ENCODE measurements at places on chromosomes 12 and 14.

DNA sequence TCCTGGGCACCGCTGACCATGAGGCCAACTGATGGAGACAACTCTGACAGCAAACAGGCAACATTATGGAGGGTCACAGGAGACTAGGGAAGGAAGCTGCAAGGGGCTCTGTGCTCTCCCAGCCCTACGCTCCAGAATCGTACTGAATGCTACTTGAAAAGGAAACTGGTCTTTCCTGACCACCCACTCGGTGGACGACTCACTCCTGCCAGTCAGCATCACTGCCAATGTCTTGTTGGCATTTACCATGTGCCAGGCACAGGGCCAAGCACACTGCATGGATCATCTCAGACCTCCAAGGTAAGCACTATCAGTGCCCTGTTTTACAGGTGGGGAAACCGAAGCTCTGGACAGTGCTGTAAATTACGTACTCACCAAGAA is 38.0 kb downstream of the CCDC85C start:
- DNase-seq, result no peak

DNA sequence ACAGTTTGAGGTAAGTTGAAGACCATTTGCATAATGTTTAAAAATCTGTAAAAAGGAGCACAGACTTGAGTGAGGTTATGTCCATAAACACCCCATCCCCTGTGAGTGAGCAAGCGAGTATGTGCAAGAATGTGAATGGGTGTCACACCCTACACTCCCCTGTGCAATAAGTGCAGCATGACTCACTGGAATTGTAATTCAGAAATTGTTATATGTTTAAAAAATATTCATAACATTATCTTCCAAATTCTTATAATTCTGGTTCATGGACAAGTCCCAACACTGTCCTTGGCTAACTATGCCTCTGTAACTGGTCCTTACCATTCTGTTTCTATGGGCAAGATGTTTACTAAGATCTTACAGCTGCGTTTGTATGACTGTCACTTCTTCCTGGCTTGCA is 207.8 kb upstream of the FAR2 start:
- DNase-seq, result no peak

- no peak for DNase-seq
These were observed 30.3 kb upstream of the WDR89 start for GRCh38 chr14:63671987-63672386.

GRCh38 chr14:38122241-38122640 is 85.5 kb upstream of the SSTR1 start:
- no peak for DNase-seq

DNA sequence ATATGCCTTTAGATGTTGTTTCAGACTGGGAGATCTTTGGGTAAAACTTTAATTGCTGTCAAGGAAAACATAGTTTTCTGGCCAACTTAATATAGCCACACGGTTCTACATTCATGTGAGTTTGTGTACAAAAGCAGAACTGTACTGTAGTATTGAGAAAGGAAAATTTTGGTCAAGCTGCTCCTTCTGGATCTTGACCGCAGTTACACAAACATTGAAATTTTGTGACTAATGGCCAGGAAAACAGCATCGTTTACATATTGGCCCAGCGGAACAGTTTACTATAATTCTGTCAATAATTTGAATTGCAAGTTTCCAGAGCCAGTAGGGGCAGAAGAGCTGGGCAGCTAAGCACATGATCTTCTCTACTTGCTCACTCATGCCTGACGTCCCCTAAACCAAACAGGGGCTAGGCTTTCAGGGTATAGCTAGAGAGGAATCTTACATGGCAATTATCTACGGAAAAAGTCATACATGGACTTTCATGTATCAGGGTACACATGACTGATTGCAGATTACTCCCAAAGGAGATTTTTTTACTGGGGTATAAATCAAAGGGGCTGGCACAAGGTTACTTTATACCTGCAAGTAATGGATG is 11.4 kb upstream of the ART4 start:
- DNase-seq, result no peak

DNA sequence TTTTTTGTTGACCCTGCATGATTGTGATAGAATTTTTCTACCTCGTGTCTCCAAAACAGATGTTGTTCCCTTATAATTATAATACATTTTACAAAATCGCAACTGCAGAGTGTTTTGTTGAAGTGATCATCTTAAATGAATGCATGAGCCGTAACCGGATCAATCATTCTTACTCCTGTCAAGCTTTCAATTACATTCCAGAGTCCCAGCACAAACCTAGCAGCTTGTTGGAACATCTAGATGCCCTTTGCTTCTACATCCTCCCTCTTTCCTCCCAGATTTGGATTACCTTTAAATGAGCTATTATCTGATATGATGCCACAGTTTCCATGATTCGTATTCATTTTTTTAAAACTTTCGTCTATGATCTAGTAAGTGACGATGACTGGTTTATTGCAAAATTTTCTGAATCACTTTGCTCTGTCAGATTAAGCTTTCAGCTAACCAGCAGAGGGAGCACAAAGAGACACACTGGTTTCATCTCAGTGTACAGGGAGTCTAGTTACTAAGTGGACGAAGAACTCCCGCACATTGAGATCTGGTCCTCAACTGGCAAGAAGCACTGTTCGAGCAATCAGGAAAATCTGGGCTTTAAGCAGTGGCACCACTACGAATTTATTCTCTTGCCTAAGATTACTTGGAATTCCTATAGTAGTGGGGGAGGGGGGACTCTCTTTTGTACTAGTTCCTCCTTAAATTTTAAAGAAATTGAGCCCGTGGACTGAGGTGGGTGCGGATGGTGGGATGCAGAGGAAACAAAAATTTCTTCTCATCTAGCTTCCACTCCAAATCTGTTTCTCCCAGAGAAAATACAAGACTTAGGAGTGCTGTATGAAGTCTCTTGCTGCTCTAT is 40.9 kb downstream of the TSHR start:
- DNase-seq, result no peak

GRCh38 chr12:117390866-117391265 is 29.4 kb upstream of the NOS1 start:
- DNase-seq, result no peak

DNA sequence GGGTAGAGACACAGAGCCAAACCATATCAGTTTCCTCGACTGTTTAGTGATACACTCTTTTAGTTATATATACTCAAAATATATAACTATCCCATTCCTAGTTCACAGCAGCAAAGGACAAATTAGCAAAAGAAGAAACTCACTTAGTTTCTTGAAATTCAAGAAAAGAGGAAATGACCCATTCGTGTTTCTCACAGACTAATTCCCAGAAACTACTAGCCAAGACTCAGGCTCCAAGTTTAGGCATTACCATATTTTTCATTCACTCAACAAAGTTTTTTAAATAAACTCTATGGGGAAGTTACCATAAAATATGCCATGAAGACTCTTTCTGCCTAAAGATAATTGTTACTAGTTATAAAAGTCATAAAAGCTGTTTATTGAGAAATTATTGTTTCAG is 152.3 kb upstream of the DAAM1 start:
- DNase-seq, result no peak

DNA sequence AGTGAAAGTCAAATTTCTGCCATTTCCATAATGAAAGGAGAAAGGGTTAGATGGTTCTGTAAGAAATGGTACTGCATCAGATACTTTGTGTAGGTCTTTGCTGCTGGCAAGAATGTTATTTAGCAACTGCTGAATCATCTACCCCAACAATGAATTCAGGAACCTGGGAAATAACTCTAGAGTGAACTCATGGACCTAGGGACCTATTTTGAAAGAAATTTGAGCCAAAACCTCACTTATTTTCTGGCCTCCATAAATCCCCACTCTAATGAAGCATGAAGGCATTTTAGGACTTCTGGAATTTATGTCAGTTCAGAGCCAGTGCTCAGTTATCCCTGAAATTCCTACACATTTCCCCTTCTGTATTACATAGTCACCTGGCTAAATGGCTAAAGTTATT is 50.9 kb upstream of the CPNE8 start:
- DNase-seq, result no peak

- no peak for DNase-seq
These were observed 31.7 kb downstream of the GALC start for GRCh38 chr14:87961246-87961645.

DNA sequence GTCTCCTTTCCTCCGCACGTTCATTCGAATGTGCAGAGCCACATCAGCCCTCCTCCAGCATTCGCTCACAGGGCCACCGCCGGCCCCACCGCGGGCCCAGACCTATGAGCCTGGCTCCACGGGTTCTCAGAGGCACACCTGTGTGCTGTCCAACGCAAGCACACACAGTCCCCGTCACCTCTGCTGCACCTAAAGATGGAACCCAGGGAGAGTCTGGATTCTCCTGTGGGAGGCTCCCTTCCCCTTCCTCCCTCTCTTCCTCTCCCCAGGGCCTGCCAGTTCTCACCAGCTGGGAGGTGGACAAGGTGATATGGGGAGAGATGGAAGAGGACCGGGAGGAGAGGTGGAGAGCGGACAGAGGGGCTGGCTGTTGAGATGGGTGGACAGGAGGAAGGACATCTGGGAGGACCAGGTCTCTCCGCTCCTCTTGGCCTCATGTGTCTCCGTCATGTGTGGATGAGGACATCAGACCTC is 4.9 kb upstream of the AQP6 start:
- no peak for DNase-seq

DNA sequence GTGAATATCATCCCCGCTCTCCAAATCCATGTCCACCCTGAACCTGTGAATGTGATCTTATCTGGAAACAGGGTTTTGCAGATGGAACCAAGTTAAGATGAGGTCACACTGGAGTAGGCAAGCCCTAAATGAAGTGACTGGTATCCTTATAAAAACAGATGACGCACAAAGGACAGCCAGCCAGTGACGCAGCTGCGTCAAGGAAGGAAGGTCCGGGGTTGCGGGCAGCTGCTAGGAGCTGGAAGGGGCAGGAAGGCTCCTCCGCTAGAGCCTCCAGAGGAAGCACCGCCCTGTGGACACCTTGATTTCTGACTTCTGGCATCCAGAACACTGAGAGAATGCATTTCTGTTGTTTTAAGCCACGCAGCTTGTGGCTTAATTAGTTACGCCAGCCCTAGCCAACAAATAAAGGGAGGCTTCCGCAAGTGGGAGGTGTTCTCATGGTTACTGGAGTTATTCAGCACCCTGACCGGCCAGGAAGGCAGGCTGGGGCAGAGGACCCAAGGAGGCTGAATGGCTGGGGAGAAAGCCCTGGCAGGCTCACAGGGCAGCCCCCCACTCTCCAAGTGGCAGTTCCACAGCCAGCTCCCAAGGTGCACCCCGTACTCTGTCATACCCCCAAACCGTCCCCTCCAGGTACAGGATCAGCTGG is 127.6 kb upstream of the NCOR2 start:
- DNase-seq, result no peak

GRCh38 chr14:61549425-61549824 is 145.9 kb upstream of the HIF1A start:
- no peak for DNase-seq

DNA sequence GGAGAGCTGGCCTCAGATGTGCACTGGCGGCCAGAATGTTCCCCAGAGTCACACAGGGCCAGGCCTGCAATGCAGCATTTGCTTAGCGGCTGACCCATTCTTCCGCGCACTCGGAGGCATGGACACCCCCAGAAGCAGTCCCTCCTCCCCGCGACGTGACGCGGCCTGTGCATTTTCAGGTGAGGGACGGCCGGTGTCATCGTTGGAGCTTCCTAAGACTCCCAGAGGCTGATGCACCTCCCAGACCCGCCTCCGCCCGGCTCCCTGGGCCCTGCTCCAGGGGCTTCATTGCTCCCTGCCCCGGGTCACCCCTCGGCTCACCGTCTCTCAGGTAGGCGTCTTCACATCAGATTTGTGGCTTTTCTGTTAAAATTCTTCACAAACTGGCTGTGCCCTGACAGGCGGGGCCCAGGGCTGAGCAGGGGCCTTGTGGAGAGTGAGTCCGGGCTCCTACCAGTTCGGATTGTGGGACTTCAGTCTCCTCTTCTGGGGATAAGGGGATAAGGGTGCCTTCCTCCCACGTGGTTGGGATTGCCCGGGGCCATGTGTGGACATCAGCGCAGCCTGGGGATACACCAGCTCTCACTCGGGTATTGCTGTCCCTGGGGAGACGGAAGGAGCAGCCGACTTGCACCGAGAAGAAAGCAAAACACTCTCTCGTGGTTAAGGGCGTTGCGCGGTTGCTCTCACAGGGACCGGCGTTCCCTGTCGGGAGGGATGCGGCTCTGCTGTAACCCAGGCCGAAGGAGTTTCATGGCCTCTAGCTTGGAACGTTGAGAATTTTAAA is 249.1 kb downstream of the ADGRD1 start:
- DNase-seq, result no peak

DNA sequence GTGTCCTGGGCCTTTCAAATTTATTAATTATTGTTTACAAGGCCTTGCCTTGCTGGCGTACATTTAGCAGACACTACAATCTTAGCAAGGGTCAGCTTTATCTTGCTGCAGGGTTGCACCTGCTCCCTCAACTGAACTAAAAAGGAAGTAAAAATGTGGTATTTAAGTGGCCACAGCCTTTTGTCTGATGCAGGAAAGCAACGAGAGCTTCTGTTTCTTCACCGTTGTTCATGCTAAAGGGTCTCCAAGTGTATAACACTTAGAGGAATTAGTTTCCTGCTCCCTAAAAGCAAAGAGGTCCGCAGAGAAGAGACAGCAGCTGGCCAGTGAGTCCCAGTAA is 62.8 kb upstream of the EGLN3 start:
- no peak for DNase-seq

DNA sequence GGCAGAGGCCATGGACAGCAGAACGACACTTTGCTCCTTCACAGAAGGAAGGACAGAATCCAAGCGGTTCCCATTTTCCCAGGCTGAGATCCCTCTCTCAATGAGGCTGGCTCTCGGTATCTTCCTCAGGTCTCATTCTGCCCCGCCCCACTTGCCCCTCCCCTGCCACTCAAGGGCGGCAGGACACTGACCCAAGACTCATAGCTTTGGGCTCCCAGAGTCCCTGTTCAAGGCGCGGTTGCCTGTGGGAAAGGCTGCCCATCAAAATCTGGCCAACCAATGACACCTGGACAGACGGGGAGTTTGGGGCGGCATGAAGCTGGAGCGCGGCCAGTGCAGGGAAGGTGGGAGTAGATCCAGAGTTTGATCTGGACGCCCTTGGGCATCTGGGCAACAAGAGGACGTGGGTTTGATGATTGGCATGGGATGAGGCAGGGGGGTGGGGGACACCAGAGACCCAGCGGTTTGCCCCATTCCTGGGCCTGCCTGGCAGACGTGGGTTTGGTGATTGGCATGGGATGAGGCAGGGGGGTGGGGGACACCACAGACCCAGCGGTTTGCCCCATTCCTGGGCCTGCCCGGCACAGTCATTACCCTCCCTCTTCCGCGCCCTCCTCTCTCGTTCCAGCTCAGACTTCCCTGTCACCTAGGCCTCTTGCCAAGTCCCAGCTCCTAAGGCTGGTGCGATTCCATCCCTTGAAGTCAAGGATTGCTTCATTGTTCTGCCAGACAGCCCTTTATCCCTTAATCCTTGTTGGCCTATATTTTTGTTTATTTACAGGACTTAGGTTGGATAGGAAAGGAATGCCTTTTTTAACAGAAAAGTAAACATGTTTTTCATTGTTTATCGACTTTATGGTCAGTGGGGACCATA is 92.1 kb downstream of the NINJ2 start:
- no peak for DNase-seq

DNA sequence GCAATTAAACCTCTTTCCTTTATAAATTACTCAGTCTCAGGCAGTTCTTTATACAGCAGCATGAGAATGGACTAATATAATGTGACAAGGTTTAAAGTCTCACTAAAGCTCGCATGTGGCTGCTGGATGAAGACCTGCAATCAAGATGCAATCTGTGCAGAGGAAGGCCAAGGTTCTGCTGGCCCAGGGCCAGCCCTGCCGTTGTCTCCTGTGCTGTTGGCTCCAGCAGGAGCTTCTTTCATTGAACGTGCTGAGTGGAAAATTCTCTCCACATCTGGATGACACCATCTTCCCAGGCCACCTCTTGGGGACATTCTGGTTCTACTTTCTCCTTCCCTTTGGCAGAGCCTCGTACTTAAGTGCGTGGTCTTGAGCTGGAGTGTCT is 742.2 kb downstream of the VRK1 start:
- no peak for DNase-seq
